ENCODE measurements at places on chromosomes 12 and 14. TPM values are rescaled to one million over a fixed set of nuclear protein-coding genes. Genes with fewer than 3 reads are reported as not detected.

The NYNRIN gene
- polyA plus RNA-seq, result 4.7 TPM

The NKX2-1 gene
- polyA plus RNA-seq, result not detected

The PDE3A gene
- 0.67 TPM for polyA plus RNA-seq

The LBHD2 gene
- polyA plus RNA-seq, result not detected

The AQP6 gene
- 0.10 TPM for polyA plus RNA-seq

DNA sequence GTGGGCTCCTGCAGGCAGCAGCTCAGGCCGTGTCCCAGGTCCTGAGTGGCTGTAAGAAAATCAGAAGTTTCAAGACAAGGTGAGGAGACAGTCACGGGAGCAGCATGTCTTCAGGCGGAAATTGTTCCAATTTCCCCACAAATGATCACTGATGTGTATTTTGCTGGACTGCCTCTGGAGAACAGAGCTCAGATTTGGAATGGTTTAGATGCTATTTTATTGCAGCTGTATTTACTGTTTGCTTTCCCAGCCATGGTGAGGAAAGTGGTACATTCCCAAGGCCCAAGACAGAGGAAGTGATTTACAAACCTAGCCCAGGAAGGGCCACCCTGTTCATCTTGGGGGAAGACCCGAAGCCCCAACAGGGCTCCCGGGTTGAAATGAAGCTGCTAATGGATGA is 195.6 kb downstream of the CHST11 start:
- DNase-seq, result no peak
- H3K4me3 ChIP-seq, result no peak overlapping the region
- no peaks in the 10 kb centered on the region for H3K27me3 ChIP-seq
- H3K27ac ChIP-seq, result no peak overlapping the region

GRCh38 chr12:60577607-60578006 is 981.8 kb downstream of the SLC16A7 start:
- H3K27me3 ChIP-seq, result no peaks in the 10 kb centered on the region
- no peak for DNase-seq
- H3K27ac ChIP-seq, result no peak overlapping the region
- no peaks in the 10 kb centered on the region for H3K36me3 ChIP-seq

GRCh38 chr14:100867631-100868315 is 35.7 kb downstream of the RTL1 start:
- no peak for DNase-seq
- no peaks in the 10 kb centered on the region for H3K36me3 ChIP-seq
- no peaks in the 10 kb centered on the region for H3K27me3 ChIP-seq
- no peak overlapping the region for H3K4me3 ChIP-seq

GRCh38 chr14:24798911-24799462 is 165.0 kb upstream of the GZMB start:
- peaks cover 23% of the 10 kb centered on the region for H3K27me3 ChIP-seq
- no peak overlapping the region for H3K4me3 ChIP-seq
- no peaks in the 10 kb centered on the region for H3K4me1 ChIP-seq
- no peaks in the 10 kb centered on the region for H3K36me3 ChIP-seq
- no peak overlapping the region for H3K27ac ChIP-seq
- DNase-seq, result no peak

DNA sequence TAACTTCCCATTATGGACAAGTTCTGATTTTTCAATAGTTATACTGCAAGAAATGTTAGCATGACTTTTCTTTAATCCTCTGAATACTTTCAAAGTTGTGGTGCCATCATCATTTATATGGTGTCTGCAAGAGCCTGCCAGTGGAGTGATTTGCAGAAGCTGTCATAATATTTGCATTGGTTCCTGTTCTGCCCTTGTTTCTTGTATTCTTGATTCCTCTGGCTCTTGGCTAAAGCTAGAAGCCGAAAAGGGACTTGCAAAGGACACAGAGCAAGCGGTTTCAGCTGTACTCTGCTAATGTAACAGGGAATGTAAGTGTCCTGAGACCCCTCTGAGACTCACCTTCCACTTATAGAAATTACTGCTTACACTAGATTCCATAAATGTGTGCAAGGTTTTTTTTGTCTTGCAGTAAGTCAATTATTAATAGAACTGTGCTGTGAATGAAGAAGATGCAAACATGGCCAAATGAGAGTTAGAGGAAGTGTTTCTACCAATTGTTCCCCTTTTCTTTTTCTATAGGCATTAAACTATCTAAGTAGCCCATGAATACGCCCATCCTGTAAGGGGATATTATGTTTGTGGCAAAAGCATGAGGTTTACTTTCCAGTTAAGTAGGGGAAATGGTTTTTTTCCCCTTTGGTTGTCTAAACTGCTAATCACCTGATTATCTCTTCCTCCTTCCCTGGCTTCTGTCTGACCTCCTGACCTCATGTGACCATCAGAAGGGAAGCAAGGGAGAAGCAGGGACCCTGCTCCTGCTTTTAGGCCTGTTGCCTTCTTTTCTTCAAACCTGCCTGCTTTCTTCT is 5.3 kb downstream of the DYRK4 start:
- no peak for DNase-seq
- no peak overlapping the region for H3K4me3 ChIP-seq
- no peak overlapping the region for H3K27ac ChIP-seq

GRCh38 chr14:51501746-51502145 is 150.0 kb upstream of the FRMD6 start:
- H3K27me3 ChIP-seq, result no peaks in the 10 kb centered on the region
- H3K27ac ChIP-seq, result no peak overlapping the region
- no peak for DNase-seq
- H3K4me3 ChIP-seq, result no peak overlapping the region
- no peaks in the 10 kb centered on the region for H3K4me1 ChIP-seq

- peaks cover 12% of the 10 kb centered on the region for H3K4me1 ChIP-seq
- H3K36me3 ChIP-seq, result no peaks in the 10 kb centered on the region
- no peak for DNase-seq
- H3K4me3 ChIP-seq, result no peak overlapping the region
- H3K27ac ChIP-seq, result peak overlapping the region; percentile 18
These were observed 68.6 kb downstream of the SLC25A47 start for GRCh38 chr14:100391724-100392123.

DNA sequence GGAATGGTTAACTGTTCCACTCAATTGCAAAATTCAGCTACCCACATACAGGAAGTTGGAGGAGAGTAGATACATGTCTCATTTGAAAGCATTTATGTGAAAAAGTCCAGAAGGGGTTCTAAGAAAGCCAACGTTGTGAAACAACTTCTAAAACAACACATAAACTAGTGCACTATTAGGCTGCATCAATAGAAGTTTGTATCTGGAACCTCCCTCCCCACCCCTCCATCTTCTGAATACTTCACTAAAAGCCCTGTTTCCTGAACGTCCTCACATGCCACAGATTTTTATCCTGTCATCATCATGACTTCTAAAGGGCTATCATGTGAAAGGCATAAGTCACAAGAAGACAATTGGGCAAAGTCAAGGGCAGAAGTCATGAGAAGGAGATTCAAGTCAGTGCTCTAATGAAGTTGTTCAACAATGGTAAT is 5.5 kb downstream of the KRT79 start:
- H3K27ac ChIP-seq, result no peak overlapping the region
- H3K4me3 ChIP-seq, result no peak overlapping the region
- DNase-seq, result no peak
- no peaks in the 10 kb centered on the region for H3K4me1 ChIP-seq
- H3K36me3 ChIP-seq, result no peaks in the 10 kb centered on the region

DNA sequence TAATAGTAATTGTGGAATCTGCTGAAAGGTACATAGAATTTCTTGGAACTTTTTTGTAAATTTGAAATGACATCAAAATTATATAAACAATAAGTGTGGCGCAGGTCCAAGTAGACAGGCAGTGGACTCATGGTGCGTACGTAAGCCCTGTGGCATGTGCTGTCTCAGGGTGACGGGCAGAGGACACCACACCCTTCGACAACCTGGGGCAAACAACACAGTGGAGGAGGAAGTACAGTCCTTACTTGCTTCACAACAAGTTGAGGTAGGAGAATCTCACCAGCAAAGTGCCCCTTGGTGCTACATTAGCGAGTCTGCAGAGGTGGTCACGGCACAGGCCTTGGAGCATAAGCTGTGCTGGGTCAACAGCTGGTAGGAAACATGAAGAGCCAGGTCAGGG is 180.9 kb downstream of the AEBP2 start:
- no peaks in the 10 kb centered on the region for H3K36me3 ChIP-seq
- peaks cover 4% of the 10 kb centered on the region for H3K4me1 ChIP-seq
- no peak for DNase-seq
- H3K4me3 ChIP-seq, result no peak overlapping the region
- H3K27me3 ChIP-seq, result no peaks in the 10 kb centered on the region
- H3K27ac ChIP-seq, result no peak overlapping the region

- H3K36me3 ChIP-seq, result no peaks in the 10 kb centered on the region
- no peaks in the 10 kb centered on the region for H3K4me1 ChIP-seq
- H3K27ac ChIP-seq, result peak overlapping the region; percentile 73
- no peaks in the 10 kb centered on the region for H3K27me3 ChIP-seq
- peak overlapping the region; percentile 83 for H3K4me3 ChIP-seq
These were observed 525 bp upstream of the FAR2 start for GRCh38 chr12:29148596-29148910.

DNA sequence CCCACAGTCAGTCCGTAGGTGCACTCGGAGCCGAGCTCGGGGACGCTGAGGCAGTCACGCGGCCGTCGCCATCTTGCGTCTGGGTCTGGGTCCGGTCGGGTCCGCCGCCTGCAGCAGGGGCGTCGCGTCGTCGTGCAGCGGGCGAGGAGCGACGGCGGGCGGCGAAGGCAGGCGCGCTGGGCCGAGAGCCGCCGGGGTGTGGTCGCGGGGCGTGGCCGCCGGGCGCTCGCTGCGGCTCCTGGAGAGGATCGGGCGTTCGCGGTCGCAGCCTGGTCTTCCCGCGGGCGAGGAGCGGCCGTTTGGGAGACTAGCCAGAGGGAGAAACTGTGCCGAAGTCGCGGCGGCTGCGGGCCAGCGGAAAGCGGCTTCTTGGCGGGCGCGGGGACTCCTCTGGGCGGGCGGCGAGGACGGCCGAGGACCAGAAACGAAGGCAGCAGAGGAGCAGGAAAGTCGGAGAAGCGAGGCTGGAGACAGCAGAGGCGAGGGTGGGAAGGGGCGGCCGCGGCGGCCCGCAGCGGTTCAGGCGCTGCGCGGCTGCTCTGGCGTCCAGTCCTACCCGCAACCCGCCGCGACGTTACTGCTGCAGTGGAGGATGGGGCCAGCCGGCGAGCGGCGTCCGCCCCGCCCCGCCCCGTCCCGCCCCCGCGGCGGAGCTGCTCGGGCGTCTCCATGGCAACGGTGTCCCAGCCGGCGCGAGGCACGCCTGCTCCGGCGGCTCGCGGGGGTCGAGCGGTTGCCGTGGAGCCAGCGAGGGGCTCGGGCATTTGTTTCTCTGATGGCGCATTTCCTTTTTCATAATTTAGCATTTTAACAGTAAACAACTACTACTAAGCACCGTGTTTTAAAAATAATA is at the start of gene PNMA1:
TSS of gene PNMA1 (minus strand) at position 582 of the 853 bp plus-strand sequence. CDS start 745 bp downstream, outside the sequence.
- H3K4me1 ChIP-seq, result peaks cover 32% of the 10 kb centered on the region
- peak within 1 kb of the TSS; percentile 90 for H3K27ac ChIP-seq
- H3K27me3 ChIP-seq, result no peaks in the 10 kb centered on the region
- H3K36me3 ChIP-seq, result peaks cover 18% of the 10 kb centered on the region

DNA sequence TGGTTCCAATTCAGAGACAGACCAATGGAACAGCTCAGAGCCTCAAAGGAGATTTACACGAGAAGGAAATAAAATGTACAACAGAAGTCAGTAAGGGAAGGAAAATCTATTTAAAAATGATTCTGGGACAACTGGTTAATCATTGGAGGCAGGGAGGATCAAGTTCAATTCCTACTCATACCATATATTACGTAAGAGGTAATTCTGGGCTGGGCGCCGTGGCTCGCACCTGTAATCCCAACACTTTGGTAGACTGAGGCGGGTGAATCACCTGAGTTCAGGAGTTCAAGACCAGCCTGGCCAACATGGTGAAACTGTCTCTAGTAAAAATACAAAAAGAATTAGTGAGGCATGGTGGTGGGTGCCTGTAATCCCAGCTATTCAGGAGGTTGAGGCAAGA is 36.7 kb upstream of the PITPNM2 start:
- H3K36me3 ChIP-seq, result peaks cover 17% of the 10 kb centered on the region
- no peak overlapping the region for H3K4me3 ChIP-seq
- no peaks in the 10 kb centered on the region for H3K4me1 ChIP-seq
- H3K27me3 ChIP-seq, result no peaks in the 10 kb centered on the region
- DNase-seq, result no peak

DNA sequence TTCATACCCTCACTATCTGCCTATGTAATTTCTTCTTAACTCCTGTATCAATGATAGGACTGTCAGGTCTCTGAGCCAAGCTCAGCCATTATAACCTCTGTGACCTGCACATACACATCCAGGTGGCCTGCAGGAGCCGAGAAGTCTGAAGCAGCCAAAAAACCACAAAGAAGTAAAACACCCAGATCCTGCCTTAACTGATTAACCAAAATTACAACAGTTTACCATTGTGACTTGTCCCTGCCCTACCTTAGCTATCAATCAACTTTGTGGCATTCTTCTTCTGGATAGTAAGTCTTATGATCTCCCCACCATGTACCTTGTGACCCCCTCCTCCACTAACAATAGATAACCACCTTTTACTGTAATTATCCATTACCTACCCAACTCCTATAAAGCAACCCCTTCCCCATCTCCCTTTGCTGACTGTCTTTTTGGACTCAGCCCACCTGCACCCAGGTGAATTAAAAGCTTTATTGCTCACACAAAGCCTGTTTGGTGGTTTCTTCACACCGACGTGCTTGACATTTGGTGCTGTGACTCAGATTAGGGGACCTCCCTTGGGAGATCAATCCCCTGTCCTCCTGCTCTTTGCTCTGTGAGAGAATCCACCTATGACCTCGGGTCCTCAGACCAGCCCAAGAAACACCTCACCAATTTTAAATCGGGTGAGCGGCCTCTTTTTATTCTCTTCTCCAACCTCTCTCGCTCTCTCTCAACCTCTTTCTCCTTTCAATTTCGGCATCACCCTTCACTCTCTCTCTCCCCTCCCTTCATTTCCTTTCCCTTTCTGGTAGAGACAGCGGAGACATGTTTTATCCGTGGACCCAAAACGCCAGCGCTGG is 11.5 kb upstream of the LGMN start:
- no peaks in the 10 kb centered on the region for H3K27me3 ChIP-seq
- DNase-seq, result no peak
- no peak overlapping the region for H3K27ac ChIP-seq
- H3K4me3 ChIP-seq, result no peak overlapping the region
- H3K4me1 ChIP-seq, result no peaks in the 10 kb centered on the region
- H3K36me3 ChIP-seq, result no peaks in the 10 kb centered on the region

DNA sequence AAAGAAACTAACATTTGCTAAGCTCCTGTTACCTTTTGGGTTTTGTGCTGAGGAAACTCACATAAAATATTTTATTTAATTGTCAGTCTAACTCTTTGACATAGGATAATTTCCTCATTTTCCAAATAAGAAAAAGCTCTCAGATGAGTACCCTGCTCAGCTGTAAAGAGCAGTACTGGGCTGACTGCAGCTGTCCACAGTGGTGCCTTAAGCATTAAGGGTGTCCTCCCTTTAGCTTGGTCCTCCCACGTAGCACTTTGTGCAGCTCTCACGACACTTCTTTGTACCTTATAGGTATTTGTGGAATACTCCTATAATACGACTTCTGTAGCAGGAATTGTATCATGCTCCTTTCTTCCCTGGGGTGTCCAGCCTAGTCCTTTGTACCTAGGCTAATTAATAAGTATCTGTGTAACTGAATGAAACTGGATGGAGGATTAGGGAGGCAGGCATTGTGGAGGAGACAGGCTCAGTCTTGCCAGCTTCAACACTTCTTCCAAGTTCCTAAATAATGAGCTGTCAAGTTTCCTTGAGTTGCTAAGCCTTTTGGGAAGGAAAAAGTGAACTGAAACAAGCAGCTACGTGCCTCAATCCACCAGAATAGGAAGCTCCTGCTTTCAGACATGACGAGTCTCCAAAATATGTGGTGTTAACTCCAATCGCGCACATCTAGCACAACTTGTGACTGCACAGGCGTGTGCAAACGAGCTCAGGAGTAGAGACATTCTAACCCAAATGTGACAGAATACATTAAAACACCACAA is 123.0 kb downstream of the SLC38A4 start:
- DNase-seq, result no peak
- H3K27me3 ChIP-seq, result no peaks in the 10 kb centered on the region
- H3K36me3 ChIP-seq, result no peaks in the 10 kb centered on the region
- no peaks in the 10 kb centered on the region for H3K4me1 ChIP-seq
- H3K27ac ChIP-seq, result peak overlapping the region; percentile 54
- no peak overlapping the region for H3K4me3 ChIP-seq
